Activated T-cell treated with anti-CD3 and anti-CD28 coated beads for 48 hours (primary cell): ENCODE measurements at places on chromosomes 12 and 14.

GRCh38 chr12:8082808-8083100 lies 680 bp downstream of the NECAP1 start:
- no peak for DNase-seq

DNA sequence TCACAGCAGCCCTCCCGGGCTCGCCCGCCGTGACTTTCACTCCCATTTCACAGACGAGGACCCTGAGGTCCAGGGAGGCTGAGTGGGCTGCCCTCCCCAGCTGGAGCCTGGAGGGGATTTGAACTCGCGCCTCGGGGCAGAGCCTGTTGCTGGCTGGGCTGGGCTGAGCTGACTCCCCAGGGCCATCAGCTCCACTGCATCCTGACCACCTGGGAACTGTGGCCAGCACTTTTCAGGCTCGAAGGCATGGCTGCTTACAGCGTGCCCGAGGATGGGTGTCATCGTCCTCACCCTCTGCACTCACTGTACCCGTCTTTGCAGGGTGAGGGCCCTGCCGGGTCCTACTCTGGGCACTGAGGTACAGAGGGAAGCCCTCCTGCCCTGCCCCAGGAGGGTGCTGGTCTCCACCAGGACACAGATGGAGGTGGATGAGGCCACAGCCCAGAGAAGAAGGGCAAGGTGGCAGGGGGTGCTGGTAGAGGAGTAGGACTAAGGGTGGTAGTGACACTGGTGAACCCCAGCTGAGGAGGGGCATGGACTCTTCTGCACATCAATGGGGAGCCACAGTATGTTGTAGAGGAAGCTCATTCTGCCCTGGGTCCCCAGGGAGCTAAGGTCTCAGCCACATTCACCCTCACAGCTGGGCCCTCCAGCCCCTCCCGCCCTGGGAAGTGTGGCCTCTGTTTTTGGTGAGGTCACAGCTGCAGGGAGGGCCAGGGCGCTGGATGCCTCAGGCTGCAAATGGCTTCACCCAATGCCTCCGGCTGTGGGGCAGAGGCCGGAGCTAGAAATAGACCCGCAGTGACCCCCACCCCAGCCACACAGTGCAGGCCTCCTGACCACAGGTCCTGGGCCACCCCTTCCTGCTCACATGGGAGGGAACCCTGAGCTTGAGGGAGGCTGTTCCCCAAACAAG lies 365.1 kb upstream of the SFSWAP start:
- DNase-seq: no peak

DNA sequence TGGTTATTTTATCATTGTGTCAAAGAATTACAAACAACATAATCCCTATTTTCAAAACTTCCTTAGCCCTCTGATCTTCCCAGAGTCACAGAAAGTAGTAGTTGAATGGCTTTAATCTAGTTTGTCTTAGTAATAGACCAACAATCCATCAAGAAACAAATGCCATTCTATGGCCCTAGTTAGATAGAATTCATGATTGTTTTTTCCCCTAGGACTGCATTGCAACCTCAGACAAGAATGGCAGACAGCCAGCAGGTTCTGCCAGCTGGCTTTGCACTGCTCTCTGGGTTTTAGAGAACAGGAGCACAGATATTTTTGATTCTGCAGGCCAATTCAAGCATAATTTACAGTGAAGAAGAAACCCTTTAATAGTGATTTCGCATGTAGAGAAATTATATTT lies 33.8 kb downstream of the SYT1 start:
- DNase-seq: no peak

DNA sequence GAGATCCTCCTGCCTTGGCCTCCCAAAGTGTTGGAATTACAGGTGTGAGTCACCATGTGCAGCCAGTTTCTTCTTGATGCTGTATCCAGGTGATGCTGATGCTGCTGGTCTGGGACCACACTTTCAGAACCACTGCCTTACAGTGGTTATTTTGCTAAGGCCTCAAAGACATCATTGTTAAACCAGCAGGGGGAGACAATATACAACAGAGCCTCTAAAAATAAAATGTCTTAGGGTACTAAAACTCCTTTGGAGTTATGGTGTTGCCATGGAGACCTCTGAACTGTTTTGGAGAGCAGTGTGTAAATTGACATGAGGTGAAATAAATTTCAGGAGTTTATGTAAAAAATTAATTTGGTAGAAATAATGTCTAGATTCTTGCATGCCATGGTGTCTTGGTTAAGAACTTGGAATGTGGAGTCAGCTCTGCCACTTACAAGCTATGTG lies 1.1 kb upstream of the ARG2 start:
- DNase-seq: no peak

DNA sequence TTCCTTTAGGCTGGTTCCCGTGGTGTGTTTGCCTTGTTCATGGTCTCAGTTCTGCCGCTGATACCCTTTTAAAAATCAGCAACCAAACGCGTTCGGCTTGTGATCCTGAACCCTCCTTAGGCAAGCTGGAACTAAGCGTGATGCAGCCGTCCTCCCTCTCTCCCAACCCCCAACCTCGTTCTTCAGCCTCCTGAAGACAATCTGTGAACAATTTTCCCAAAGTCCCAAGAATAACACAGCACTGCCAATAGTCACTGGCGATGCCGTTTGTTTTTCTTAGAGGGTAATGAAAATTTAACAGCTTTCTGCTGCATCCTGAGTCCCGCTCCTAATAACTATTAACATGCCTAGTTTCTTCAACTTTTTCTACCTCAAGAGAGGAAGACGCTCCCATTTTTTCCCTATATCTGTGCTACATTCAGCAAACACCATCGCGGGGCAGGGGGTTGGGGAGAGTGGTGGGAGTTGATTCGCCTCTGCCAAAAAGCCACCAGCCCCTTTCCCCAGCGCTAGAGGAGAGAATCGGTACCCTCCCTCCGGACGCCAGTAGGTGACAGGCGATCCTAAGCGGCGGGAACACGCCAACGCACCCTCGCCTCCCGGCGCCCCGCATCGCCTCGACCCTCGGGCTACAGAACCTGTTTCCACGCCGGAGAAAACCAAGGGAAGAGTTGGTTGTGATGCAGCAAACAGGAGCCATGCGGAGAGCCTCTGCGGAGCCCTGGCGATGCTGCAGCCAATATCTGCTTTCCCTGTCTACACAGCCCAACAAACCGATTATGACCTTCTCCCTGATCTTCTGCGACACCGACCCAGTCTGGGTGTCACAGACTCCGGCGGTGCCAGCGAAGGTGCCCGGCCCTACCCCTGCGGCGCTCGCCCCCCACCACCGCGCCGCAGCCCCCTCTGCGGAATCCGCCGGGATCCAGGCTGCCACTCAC lies 752 bp downstream of the PRICKLE1 start:
- DNase-seq: no peak

DNA sequence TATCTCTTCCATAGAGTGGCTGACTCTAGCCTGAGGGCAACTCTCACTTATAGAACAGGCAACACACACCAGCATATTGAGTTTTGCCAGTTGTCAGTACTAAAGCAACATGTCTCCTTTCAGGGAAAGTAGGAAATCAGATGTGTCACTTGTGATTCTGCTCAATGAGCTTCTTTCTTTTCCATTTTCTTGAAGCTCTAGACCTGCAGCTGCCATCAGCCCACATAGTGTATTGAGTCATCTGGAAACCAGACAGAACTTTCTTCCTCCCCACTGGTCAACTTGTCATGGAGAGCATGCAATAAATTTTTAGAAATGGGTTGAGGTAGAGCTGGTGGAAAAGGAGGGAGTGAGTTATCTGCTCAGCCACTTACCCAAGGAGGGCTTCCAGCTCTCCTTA lies 209.0 kb upstream of the PLEKHG7 start:
- DNase-seq: no peak

DNA sequence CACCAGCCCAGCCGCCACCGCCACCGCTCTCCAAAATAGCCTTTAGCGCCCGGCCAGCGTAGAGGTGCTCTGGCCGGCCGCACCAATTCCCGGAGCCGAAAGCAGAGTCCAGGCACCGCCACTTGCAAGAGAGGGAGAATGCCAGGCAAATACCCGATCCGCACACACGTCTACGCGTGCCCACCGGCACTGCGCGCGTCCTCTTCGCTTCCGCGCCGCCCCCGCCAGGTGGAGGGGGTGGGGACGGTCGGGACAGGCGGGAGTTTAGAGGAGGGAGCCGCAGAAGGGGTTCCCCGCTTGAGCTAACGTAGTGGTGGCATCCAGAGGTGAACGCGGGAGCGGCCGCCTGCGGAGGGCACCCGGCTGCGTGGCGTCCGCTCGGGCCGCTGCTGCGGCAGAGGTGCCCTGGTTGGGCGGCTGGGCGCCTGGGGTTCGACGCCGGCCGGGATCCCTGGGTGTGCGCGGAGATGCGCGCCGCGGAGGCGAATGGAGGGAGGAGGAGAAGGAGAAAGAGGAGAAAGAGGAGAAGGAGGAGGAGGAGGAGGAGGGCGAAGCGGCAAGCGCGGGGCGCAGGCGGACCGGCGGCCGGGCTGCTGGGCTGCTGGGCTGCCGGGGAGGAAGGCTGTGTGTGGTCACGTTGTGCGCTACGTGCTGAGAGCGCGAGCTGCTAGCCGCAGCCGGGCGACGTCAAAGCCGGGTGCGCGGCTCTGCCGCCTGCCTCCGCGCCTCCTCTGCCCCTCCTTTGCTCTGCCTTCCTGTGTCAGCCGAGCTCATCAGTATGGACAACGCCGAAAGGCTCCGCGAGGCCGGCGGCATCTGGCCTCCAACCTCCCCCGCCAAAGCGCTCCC lies at the start of gene MDGA2:
Gene MDGA2 (minus strand): TSS at position 140 of the 849 bp plus-strand sequence.
- DNase-seq: no peak

GRCh38 chr12:49482095-49483051 lies 56.5 kb upstream of the KCNH3 start:
- DNase-seq: no peak

DNA sequence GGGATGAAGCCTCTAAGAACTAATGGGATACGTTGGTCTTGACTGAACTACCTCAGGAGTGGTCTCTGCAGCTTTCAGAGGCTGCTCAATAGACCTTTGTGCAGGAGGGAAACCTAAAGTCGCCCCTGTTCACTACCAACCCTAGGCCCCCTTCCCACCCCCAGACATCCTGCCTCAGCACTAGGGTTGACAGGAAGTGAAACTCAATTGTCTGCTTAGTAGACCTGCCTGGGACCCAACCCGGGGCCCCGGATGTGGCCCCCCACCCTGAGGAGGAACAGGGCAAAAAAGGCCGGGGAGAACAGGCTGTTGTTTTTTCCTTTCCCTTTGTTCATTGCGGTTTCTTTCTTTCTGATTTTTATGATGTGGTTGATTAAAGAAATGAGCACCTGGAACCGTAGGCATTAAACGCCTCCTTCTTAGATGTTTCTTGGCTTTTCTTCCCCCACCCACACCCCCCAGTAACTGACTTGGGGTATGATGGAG lies 1.6 kb upstream of the DGKA start:
- DNase-seq: peak; percentile 81

GRCh38 chr12:76183459-76184186 lies 99.1 kb upstream of the NAP1L1 start:
- peak; percentile 54 for DNase-seq

- DNase-seq: no peak
Observed at GRCh38 chr12:26805401-26805971, 27.5 kb downstream of the ITPR2 start.

DNA sequence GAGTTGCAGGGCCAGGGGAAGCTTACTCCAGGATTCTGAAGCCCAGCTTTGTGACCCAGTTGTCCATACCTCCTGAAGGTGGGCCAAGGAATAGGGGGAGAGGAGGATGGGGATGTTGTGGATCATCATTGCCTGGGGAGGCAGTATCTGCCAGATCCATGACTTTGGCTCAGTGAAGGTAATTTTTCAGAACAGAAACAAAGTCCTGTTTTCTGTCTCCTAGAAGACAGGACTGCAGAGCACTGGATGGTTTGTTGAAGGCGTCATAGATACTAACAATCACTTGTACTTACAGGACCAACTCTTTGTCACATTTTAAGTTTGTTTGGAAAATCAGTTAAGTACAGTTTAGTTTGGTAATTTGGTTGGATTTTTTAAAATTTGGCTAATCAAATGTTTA lies 38.4 kb downstream of the ANO6 start:
- no peak for DNase-seq

DNA sequence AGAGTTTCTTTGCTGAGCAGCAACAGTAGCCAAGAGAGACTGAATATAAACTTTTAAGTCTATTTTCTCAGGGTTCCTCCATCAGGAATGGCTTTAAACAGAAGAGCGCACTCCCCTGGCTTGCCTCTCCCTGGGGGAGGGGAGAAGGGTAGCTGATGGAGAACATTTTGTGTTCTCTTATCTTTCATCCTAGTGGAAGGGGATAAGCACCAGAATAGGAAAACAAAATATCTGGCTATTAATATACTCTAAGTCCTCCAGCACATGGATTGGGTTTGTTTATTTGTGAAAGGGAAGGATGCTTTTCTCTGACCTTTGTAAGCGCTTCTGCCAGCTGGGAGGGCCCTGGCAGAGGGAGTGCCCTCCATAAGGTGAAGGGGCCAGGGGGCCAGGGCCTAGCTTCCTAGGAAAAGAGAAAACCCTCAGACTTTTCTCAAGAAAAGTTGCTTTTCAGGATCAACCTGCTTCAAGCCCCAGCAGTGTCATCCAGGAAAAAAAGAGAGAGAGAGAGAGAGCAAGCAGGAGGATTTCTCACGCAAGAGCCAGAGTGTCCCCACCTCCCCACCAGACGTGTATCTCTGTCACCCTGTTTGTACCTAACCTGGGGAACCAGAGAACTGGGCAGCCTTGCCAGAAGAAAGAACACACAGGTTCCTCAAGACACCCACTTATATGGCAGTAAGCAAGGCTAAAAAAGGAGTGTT lies 34.3 kb upstream of the ATP2A2 start:
- DNase-seq: no peak

- no peak for DNase-seq
Observed at GRCh38 chr12:130247634-130248237, 85.5 kb downstream of the FZD10 start.

DNA sequence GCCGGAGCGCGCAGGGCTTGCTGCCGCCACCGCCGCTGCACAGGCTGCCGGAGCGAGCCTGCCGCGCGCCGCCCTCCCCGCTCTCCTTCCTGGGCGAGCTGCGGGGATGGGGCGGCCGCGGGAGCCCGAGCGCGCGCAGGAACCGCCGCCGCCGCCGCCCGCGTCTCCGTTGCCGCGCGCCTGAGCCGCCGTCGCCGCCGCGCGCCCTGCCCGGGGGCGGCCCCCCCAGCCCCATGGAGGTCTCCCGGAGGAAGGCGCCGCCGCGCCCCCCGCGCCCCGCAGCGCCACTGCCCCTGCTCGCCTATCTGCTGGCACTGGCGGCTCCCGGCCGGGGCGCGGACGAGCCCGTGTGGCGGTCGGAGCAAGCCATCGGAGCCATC lies 352 bp downstream of the PLXNC1 start:
- no peak for DNase-seq

- DNase-seq: no peak
Observed at GRCh38 chr14:31543969-31544799, 17.0 kb upstream of the NUBPL start.

DNA sequence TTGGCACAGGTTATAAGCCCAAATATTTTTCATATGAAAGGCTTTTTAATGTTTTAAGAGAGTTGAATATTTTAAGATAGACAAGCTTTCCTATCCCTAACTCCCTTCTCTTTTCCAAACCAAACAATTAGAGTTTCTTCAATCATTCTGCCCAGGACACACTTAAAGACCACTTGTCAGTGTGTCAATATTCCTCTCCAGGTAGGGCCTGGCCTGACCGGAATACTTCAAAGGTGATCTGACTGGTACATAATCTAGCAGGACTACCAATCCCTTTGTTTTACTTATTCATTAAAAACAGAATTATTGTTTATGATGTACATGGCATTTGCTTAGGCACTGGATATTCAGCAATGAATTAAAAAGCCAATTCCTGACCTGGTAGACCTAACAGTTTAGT lies 24.2 kb upstream of the SNRPF start:
- DNase-seq: no peak
